ENCODE measurements at places on chromosomes 4 and X. TPM values are rescaled to one million over a fixed set of nuclear protein-coding genes. Genes with fewer than 3 reads are reported as not detected.

DNA sequence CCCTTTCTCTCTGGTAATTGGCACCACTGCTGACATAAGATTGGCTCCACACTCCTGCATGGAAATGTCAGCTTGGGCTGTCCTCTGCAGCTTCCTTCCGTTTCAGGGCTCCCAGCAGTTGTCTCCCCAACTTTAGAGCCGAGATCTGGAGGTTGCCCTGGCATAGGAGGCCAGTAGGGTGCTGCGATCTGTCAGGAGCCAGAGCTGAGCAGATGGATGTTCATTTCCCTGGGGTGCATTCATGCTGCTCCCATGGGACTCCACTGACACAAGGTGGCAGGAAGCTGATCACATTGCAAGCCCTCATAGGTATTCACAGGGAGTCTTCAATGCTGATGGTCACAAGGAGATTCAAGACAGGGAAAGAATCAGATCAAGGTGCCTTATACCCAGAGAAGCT lies 116.6 kb upstream of the RAI2 start:
- H3K4me1 ChIP-seq: no peaks in the 10 kb centered on the region
- H3K27ac ChIP-seq: no peak overlapping the region
- no peaks in the 10 kb centered on the region for H3K27me3 ChIP-seq
- no peak for DNase-seq
- no peak overlapping the region for H3K4me3 ChIP-seq
- H3K36me3 ChIP-seq: no peaks in the 10 kb centered on the region

DNA sequence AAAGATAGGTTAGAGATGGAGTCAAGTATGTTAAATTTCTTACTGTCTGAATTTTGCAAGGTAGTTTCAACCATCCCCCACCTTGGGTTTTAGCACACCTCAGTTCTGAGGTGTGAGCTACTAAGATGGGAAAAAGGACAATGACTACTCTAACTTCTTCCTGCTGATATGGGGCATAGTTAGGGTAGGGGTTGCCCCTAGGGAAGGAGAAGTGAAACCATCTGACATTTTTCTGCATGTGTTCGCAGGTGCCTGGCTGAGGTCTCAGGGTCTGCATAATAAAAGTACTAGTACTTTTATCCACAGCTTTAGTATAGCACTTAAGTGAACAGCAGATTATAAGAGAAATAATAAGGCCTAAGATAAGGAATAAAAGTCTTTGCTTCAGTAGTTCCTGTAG lies 129.5 kb upstream of the CYSLTR1 start:
- H3K36me3 ChIP-seq: no peaks in the 10 kb centered on the region
- no peak for DNase-seq
- H3K4me1 ChIP-seq: no peaks in the 10 kb centered on the region

- no peak overlapping the region for H3K4me3 ChIP-seq
- H3K27ac ChIP-seq: no peak overlapping the region
- H3K4me1 ChIP-seq: no peaks in the 10 kb centered on the region
- H3K27me3 ChIP-seq: no peaks in the 10 kb centered on the region
- H3K36me3 ChIP-seq: no peaks in the 10 kb centered on the region
These were observed 127.2 kb downstream of the ARHGEF9 start for GRCh38 chrX:63657821-63658220.

- H3K36me3 ChIP-seq: no peaks in the 10 kb centered on the region
- no peaks in the 10 kb centered on the region for H3K4me1 ChIP-seq
- no peak overlapping the region for H3K4me3 ChIP-seq
- no peak overlapping the region for H3K27ac ChIP-seq
These were observed 1251.0 kb downstream of the PCDH18 start for GRCh38 chr4:136281307-136281706.

DNA sequence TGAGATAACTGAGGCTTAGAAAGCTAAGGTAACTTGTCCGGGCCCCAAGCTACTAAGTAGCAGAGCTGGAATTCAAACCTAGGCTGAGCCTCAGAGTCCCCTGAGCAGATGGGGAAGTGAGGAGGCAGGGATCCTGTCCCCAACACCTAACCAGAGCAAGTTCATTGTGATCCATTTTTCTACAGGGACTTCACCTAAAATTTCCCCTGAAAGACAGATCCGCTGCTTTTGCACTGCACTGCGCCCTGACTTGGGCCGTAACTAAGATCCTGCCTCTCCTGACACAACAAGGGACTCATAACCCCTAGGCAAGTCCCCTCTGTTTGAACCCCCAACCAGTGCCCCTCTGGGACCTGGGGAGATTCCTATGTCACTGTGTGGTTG lies 25.6 kb upstream of the MTM1 start:
- H3K4me1 ChIP-seq: peaks cover 6% of the 10 kb centered on the region
- no peak overlapping the region for H3K4me3 ChIP-seq
- no peak for DNase-seq
- H3K27me3 ChIP-seq: no peaks in the 10 kb centered on the region
- no peaks in the 10 kb centered on the region for H3K36me3 ChIP-seq

- peak; percentile 7 for DNase-seq
- H3K36me3 ChIP-seq: no peaks in the 10 kb centered on the region
- no peaks in the 10 kb centered on the region for H3K4me1 ChIP-seq
- no peak overlapping the region for H3K4me3 ChIP-seq
- no peak overlapping the region for H3K27ac ChIP-seq
- no peaks in the 10 kb centered on the region for H3K27me3 ChIP-seq
These were observed 63.7 kb upstream of the CD99 start for GRCh38 chrX:2627272-2627867.

DNA sequence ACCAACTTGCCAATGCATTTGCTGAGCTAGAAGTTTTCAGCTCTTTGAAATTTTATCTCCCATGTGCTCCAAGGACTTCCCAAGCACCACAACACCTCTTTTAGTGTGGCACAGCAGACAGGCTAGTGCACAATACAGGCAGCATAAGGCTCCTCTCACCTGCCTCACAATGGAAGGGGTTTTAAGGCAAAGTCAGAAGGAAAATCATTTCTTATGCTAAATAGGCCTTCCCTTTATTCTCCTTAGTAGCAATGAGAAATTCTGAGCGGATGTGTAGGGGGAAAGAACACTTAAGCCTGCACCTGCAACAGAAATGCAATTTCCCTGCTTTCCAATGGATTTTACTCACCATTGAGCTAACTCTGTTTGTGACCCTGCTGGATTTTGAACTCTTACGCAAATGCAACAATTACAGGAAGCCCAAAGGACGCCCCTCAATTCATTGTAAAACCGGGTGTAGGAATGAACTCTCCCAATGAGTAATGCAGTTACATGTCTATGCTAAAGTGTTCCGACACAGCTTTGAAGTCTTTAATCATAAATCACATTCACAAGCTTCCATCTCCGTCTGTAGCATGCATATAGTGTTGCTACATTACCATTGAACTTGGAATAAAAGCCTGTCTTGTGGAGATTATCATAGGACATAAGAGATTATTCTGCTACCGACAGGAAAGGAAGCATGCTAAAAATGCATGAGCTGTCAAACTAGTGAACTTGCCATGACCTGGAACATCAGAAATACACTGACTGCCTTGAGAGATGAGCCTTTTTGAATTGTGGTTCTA lies 1084.9 kb downstream of the RPA4 start:
- no peak for DNase-seq
- no peak overlapping the region for H3K27ac ChIP-seq
- no peaks in the 10 kb centered on the region for H3K4me1 ChIP-seq
- H3K36me3 ChIP-seq: no peaks in the 10 kb centered on the region
- H3K4me3 ChIP-seq: no peak overlapping the region
- no peaks in the 10 kb centered on the region for H3K27me3 ChIP-seq

- H3K36me3 ChIP-seq: no peaks in the 10 kb centered on the region
- peak within 1 kb of the TSS; percentile 74 for H3K27ac ChIP-seq
- no peaks in the 10 kb centered on the region for H3K27me3 ChIP-seq
- H3K4me1 ChIP-seq: no peaks in the 10 kb centered on the region
- H3K4me3 ChIP-seq: peak within 1 kb of the TSS; percentile 47
- peak; percentile 78 for DNase-seq
These were observed at the start of gene PRRG1 for GRCh38 chrX:37349221-37350033. PRRG1 (plus strand) TSS chrX:37349364; CDS start chrX:37406250, 56,886 bp downstream.

GRCh38 chr4:147160908-147161513 lies 215.3 kb upstream of the TTC29 start:
- H3K4me3 ChIP-seq: no peak overlapping the region
- DNase-seq: peak; percentile 22
- no peaks in the 10 kb centered on the region for H3K4me1 ChIP-seq
- H3K36me3 ChIP-seq: no peaks in the 10 kb centered on the region

GRCh38 chr4:128782875-128783614 lies 26.5 kb upstream of the JADE1 start:
- H3K27ac ChIP-seq: no peak overlapping the region
- DNase-seq: no peak
- no peaks in the 10 kb centered on the region for H3K27me3 ChIP-seq
- no peaks in the 10 kb centered on the region for H3K4me1 ChIP-seq

GRCh38 chrX:125544031-125544660 lies 224.5 kb downstream of the TEX13C start:
- H3K4me3 ChIP-seq: no peak overlapping the region
- H3K4me1 ChIP-seq: no peaks in the 10 kb centered on the region
- H3K27me3 ChIP-seq: no peaks in the 10 kb centered on the region
- DNase-seq: no peak
- no peak overlapping the region for H3K27ac ChIP-seq
- H3K36me3 ChIP-seq: no peaks in the 10 kb centered on the region

GRCh38 chr4:1576961-1577821 lies 106.9 kb downstream of the FAM53A start:
- no peak for DNase-seq
- H3K27me3 ChIP-seq: no peaks in the 10 kb centered on the region

- no peaks in the 10 kb centered on the region for H3K36me3 ChIP-seq
- peaks cover 17% of the 10 kb centered on the region for H3K27me3 ChIP-seq
- H3K27ac ChIP-seq: no peak overlapping the region
- peak overlapping the region; percentile 52 for H3K4me3 ChIP-seq
- peak; percentile 77 for DNase-seq
These were observed 2184.4 kb upstream of the TENM3 start for GRCh38 chr4:180058691-180059215.

The DDX53 gene
- not detected for total RNA-seq

The PPEF1 gene
- total RNA-seq: 0.15 TPM

The FAM149A gene
- total RNA-seq: 16.6 TPM

The SYP gene
- 7.4 TPM for total RNA-seq

The SLC25A14 gene
- total RNA-seq: 7.1 TPM
